ENCODE measurements at places on chromosomes 2 and 18.

- DNase-seq, result peak; percentile 73
These were observed 222.5 kb upstream of the COPS8 start for GRCh38 chr2:236862961-236863728.

DNA sequence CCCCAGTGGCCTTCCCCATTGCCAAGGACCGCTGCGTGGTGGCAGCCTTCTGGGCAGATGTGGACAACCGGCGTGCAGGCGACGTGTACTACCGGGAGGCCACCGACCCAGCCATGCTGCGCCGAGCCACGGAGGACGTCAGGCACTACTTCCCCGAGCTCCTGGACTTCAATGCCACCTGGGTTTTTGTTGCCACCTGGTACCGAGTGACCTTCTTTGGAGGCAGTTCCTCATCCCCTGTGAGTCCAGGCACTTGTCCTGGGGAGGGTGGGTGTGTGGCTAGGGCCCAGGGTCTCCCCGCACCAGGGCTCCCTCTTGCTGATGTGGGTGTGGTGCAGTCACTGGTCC lies 31.9 kb downstream of the SNED1 start:
- DNase-seq, result no peak

DNA sequence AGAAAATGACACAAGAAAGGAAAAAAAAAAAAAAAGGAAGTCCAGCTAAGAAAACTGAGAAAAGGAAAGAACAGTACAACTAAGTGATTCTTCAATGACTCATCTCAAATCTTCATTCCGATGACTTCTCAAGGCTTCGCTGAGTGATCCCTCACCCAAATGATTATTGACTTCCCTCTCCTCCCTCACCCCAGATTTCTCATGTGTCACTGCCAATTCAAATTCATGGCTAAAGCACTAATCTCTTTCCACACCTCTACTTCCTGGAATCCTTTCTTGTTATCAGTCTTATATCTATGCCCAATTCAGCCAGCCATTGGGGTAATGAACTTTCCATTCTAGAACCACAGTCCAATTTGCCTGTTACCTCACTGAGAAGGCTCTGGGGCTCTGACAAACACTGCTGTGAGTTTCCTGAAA lies 7.2 kb upstream of the ABCB11 start:
- DNase-seq, result peak; percentile 84

GRCh38 chr2:237639052-237639835 lies 11.9 kb downstream of the LRRFIP1 start:
- DNase-seq, result no peak

- no peak for DNase-seq
These were observed 353.8 kb downstream of the PARD3B start for GRCh38 chr2:204898928-204899640.

DNA sequence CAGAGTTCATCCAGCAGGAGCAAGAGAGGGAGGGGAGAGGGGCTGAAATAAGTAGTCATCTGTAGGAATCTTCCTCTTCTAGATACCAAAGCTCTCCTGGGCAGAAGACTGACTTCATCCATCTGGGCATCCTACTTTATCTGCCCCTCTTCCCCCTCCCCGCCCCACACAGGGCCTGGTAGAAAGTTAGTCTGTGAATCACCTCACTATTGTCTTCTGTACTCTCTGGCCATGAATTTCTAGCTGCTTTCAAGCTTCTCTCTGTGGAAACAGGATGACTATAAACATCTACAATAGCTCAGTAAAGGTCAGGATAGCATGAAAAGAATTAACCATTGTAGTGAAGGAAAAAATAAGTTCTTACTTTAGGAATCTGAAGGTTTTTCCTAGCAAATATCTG lies 47.7 kb upstream of the RNU4ATAC start:
- no peak for DNase-seq

DNA sequence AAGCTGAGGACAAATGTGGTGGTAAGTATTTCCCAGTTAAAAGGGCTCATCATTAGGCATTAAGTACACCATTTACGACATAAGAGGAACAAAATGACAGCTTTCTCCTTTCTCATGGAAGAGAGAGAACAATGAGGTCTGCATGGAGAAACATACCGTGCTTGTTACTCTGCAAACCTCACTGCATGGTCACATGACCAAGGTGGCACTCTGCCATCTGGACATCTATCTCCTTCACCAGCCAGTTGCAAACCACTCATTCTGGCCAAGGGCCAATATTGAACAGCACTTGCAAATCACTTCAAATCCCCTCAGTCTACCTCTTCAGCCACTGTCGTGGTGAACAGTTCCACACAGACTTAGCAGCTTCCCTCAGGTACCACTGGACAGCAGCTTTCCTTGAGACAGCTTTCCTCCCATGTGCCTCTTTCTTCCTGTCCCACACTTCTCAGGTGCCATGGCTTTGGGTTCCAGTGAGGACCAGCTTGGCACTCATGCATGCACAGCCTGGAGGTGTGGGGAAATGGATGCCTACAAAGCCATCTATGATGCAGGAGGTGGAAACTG lies 29.5 kb upstream of the DPP4 start:
- DNase-seq, result no peak

- DNase-seq, result peak; percentile 46
These were observed 89.3 kb downstream of the PDE11A start for GRCh38 chr2:177983183-177983788.

DNA sequence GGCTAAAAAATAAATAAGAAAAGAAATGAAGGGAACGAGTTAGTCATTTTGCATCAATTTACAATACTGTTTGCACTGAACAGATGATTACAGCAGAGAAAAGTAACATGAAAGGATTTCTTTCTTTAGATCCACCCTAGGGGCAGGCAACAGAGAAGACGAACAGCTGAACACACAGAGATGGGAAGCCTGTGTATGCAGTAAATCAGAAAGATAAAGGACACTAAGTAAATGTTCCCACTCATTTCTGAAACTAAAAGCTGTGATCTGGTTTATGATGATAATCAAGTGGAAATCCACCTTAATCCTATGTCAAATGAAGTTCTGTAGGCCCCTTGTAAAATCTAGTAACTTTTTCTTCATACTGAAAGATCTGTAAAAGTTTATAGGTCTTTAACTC lies 54.2 kb downstream of the AKAIN1 start:
- DNase-seq, result no peak

DNA sequence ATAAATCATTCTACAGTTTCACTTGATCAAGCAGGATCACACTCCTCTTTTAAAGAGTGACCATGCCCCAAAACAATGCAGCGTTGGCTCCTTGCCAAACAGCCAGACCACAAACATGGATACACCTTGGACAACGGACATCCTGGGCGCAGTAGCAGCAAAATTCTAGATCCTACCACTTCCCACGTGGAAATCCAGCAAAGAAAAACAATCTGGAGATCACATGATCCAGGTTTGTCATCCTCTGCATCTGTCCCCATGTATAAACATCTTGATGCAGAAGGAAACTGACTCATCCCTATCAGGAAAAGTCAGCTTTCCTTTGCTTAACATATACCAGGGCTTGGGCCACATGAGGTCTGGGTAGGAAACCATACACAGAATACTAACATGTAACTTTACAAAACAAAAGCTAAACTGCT lies 53.1 kb downstream of the ZNF521 start:
- peak; percentile 78 for DNase-seq

- no peak for DNase-seq
These were observed 589.5 kb upstream of the NXPH2 start for GRCh38 chr2:139369423-139370409.

- no peak for DNase-seq
These were observed 10.7 kb downstream of the LPIN1 start for GRCh38 chr2:11757101-11757500.

DNA sequence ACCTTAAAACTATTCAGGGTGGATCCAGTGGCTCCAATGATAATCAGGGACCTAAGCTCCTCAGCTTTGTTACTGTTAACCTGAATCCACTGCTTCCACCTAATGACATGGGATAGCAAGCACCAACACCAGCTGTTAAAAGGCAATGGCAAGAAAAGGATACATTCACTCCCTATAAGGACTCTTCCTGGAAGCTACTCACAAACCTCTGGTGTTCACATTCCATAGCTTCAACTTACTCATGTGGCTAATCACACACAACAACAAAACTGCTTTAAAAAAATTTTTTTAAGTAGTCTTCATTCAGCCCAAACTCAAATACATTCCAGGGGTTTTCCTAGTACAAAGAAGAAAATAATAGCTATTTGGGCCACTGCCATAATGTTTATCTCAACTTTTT lies 24.5 kb downstream of the ROCK2 start:
- DNase-seq, result no peak

DNA sequence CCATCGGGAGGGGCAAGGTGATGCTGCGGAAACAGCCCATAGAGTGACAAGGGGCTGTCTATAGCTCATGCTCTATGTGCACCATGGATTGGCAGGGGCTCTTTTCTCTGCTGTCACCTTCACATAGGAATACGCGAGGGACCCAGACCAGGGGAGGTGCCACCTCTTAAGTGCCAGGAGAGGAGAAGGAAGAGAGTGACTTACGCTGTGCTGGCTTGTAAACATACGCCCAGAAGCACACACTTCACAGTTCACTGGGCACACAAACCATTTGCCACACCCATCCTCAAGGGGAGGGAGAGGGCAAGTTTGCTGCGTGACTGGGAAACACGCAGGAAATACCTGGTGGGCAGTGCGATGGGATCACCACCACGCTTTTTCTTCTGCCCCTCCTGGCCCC lies 65.1 kb upstream of the GPR45 start:
- no peak for DNase-seq

- peak; percentile 66 for DNase-seq
These were observed 18.7 kb upstream of the ACVR1 start for GRCh38 chr2:157894694-157895435.

DNA sequence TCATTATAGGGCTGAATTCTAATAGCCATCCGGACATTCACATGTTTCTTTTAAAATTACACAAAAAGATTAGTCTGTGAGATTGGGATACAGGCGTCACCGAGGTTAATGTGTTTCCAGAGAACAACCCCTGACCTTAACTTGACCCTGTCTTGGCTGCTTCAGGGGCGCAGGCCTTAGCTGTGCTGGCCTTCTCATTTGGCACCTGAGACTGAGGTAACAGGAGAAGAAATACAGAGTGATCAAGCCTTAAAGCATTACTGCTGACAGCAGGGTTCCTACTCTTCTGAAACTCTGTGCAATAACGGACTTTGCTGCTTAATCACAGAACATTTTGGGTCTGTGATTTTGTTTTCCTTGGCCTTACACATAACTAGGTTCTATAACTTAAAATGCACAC lies 92.6 kb downstream of the RAPH1 start:
- no peak for DNase-seq

DNA sequence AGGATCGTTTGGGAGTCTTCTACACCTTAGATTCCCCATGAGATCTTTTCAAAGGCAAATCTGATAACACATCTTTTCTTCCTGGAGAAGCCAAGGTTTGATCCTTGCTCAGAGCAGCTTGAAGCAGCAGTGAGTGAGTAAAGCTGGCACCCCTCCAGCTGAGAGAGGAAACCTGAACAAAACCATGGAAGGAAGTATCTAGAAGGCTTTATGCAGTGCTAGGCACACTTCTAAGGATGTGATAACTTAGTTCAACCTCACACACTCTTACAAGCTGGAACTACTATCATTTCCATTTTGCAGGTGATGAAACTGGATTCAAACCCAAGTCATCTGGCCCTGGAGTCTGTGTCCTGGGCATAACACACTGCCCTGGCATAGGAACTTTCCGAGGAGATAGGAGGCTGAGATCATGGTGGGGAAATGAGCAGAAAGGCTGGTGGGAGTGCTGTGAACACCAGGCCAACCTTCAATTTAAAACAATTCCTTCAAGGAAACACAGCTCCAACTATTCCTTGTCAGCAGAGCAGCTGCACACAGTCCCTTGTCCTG lies 71.2 kb downstream of the CTAGE1 start:
- DNase-seq, result no peak

DNA sequence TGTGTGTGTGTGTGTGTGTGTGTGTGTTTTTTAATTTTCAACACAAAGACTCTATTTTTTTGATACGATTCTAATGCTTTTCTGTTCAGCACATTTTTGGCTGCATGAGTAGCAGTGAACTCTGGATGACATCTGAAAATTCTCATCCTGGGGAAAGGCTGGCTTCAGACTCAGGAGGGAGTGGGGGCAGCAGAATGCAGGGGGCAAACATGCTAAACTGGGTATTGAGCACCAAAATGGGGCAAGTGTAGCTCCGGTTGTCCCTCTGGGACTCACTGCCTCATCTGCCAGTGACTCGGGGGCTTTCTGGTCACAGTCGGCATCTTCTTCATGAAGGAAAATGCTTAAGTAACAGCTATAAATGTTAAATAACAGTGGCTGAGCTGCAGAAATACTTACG lies 116.8 kb upstream of the PID1 start:
- DNase-seq, result no peak

DNA sequence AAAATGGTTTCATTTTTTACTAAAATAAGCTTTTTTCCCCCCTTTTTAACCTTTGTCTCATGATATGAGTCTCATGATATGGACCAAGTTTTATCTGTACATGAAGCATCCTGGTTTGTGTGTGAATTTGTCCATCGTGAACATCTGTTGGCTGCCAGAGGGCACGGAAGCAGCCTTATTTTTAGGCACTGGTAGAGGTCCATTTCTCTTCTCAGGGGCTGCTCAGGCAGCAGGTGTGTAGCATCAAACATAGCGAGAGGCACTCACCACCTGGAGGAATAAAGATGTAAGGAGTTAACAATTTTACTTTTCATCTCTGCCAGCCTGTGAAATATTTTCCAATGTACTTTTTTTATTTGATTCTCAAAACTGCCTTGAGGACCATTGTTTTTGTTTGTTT lies 134.5 kb downstream of the RHBDD1 start:
- no peak for DNase-seq

Measured in suppressor macrophage treated with lipopolysaccharide for 1 hour (primary cell).